IPS-NIHi11 (cell line): ENCODE measurements at places on chromosomes 2 and 18.

GRCh38 chr18:9691235-9691634, 16.9 kb upstream of the RAB31 start:
- DNase-seq, result no peak

DNA sequence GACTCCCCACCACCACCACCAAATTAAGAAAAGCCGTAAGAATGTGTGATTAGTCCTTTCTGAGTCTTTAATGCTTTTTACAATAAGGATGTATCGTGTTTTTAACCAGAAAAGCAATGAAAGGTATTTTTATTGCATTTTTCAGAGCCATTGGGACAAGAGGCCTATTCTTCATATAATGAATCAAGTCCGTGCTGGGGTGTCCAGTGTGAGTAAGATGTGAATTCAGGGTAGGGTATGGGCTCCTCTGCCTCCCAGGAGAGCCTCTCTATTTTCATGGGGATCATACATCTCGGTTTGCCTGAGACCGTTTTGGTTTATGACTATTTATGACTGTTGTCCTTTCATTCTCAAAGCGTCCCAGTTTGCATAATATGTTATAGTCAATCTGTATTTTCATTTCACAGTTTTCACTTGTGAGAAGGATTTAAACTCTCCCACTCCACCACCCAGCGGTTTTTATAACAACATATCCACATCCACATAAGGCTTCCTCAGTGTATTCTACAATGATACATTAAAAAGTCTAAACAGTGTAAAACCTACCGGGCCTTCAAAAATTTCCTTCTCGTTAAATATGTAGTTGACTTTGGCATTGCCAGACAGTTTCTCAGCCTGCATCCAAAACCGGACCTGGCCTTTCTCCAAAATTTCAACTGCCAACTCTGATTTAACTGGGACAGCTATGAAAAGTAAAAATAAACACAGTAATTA, 80.8 kb upstream of the LPIN2 start:
- DNase-seq, result no peak

DNA sequence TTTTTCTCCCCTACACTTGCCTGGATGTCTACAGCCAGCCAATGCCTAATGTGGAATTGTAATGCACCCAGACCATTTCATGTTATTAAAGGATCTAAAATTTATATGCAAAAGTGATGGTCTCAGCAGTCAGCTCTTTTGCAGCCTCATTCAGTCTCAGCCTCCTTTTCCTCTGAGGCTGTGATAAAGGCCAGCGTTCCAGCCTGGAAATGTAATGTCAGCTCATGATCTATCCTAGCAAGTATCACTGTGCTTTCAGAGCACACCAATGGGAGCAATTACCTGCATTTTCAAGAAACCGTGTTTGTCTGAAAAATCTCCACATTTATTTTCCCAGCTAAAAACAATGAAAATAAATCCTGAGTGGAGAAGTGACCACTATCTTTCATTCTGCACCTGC, 274.6 kb downstream of the CDH20 start:
- no peak for DNase-seq

DNA sequence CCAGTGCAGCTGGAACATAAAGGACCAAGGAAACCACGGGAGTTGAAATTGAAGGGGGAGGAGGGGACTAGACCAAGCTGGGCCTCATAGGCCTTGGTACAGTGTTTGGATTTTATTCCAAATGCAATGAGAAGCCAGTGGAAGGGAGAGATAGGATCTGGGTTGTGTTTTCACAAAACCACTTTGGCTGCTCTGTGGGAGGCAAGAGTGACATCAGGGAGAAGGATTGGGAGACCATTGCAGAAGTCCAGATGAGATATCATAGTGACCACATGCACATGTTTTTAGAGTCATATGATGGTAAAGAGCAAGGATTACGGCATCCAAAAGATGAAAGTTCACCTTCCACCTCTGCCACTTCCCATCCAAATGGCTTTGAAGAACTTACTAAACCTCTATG, 210.2 kb downstream of the PAX3 start:
- no peak for DNase-seq

DNA sequence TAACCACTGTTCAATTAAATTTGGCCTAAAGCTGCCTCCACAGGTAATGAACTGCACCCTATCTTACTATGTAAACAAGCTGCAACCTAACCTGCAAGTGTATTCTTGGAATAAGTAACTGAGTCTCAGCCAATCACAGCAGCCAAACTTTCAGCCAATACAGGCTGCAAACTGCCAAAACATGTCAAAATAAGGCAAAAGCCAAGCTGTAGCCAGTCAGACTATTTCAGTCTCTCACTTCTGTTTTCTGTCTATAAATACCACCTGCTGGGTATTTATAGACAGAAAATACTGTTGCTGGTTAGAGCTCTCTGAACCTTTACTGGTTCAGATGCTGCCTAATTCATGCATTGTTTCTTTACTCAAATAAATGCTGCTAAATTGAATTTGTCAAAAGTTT, 14.3 kb downstream of the C2orf76 start:
- peak; percentile 22 for DNase-seq

GRCh38 chr18:69186162-69186561, 214.5 kb upstream of the DOK6 start:
- DNase-seq, result no peak
